ENCODE measurements at places on chromosomes 6 and 20.

- DNase-seq, result no peak
Measured at GRCh38 chr6:155872961-155873360, 417.3 kb upstream of the NOX3 start.

GRCh38 chr6:133369773-133370272 lies 128.7 kb downstream of the EYA4 start:
- no peak for DNase-seq

GRCh38 chr20:7371518-7372163 lies 568.6 kb downstream of the HAO1 start:
- DNase-seq, result no peak

DNA sequence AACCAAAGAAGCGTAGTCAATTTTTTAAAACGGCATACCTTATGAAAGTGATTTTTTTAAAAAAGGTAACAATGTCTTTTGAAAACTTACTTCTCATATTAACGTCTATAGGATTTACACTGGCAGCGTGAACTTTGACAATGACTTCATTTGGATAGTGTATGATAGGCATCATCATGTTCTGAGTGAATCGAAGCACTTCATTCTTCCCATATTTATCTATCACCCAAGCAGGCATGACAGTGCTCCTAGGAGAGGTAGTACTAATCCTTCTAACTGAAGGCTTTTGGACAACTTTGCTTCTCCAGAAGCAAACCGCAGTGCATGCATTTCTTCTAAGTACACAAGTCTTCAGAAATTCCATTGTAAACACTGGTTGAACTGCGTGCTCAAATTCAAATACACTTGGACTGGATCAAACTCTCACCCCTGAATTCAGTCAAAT lies 618 bp downstream of the RTN4IP1 start:
- DNase-seq, result no peak

Data from activated naive CD4-positive, alpha-beta T cell treated with anti-CD3 and anti-CD28 coated beads for 36 hours (primary cell).